ENCODE measurements at places on chromosomes 3 and 15.

- DNase-seq, result no peak
Observed at GRCh38 chr3:126873416-126873815, 109.5 kb upstream of the PLXNA1 start.

- no peak for DNase-seq
Observed at GRCh38 chr3:65277798-65278197, 590.0 kb upstream of the ADAMTS9 start.

DNA sequence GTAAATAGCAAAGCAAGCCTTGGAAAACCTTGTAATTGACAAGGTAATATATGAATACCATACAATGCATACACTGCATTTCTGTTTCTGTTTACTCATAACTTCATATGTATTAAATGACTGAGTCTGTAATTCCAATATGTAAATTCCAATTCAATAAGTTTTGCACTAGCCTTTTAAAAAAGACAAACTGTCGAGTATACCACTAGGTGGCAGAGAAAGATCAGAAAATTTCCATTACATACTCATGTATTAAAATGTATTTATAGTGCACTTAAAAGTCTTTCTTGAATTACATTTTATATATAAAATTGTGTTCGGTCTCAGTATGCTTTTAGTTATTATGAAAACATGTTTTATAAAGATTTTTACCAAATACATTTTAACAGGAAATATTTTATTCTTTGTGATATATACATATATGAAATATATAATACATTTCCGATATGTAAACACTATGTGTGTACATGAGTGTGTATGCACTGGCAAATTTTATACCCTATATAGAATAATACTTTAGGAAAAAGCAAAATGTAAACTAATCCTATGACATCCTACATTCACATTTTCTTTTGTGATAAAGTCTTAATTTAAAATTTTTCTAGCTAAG is 216.8 kb downstream of the VGLL3 start:
- peak; percentile 3 for DNase-seq

DNA sequence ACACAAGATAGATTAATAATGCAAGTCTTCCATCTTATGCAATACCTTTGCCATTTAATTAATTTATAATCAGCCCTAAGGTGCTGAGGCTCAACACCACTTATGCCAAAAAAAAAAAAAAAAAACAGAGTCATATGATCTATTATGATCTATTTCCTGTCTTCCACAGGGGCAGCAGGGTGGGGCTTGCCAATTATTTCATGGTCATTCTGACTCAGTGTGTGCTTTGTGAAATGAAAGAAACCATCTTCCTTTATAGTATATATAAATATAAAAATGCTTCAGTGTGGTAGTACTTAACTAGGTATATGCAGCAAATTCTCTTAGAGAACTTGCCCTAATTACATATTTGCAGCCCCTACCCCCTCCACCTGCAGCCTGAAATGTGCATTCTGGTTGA is 7.2 kb upstream of the RARB start:
- DNase-seq, result no peak

DNA sequence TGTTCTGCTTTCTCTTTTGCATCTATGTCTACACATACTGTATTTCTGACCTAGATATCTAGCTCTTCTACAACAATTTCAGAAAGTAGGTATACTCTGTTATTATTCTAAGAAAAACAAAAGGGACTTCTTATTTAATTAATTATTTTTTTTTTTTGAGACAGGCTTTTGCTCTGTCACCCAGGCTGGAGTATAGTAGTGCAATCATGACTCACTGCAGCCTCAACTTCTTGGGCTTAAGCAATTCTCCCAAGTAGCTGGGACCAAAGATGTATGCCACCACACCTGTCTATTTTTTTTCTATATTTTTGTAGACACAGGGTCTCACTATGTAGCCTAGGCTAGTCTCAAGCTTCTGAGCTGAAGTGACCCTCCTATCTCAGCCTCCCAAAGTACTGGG is 130.6 kb downstream of the MBNL1 start:
- no peak for DNase-seq

DNA sequence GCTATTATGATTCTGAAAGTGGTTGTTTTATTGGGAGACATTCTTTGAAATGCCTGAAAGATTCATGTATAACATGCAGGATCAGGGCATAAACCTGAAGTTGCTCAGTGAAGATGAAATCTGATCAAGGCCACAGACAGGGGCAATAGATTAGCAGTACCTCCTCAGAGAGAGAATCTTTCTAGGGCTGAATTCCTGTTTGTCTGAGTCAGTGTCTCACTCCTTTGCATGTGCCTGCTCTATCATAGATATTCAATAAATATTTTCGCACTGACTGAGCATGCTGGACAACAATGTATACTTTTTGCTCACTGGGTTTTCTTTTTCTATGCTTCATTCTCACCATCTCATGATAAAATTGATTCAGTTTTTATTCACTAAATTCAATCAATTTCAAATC is 49.8 kb upstream of the PFN2 start:
- DNase-seq, result no peak

DNA sequence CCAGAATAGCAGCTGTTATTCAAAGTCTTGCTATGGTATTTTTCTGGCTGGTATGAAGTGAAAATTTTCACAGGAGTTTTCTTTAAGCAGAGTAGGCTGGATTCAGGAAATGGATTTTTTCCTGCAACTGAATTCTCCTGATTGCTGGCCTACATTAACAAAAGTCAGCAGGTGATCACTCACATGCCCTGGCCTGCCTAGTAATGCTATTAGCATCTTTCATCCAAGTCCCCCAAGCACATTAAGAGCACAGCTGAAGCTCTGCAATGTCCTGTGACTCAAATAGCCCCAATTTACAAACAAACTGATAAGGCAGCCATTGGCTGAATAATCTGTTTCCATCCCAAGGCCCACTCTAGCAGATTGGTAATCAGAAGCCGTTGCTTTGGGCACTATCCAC is 688.3 kb upstream of the LMCD1 start:
- DNase-seq, result no peak

- DNase-seq, result no peak
Observed at GRCh38 chr15:98870788-98871187, 136.8 kb downstream of the PGPEP1L start.

DNA sequence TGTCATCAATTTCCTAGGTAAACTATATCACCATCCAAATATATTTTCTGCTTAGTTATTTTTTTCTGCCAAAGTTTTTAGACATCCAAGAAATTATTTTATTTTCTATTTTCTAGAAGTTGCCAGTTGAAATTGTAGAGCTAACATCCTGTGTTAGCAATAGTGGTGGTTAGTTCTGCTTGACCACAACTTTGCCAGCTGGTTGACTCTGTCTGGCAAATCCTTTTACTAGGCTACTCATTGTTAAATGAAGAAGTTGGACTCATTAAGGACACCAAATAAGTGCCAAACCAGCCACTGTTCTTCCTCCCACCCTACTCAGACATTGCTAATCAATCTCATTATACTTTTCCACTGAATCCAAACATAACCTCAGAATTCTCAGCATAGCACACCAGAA is 15.4 kb upstream of the CRBN start:
- DNase-seq, result no peak

GRCh38 chr3:20637729-20638128 is 451.7 kb upstream of the SGO1 start:
- no peak for DNase-seq

GRCh38 chr15:51181905-51182304 is 87.2 kb upstream of the TNFAIP8L3 start:
- DNase-seq, result no peak

DNA sequence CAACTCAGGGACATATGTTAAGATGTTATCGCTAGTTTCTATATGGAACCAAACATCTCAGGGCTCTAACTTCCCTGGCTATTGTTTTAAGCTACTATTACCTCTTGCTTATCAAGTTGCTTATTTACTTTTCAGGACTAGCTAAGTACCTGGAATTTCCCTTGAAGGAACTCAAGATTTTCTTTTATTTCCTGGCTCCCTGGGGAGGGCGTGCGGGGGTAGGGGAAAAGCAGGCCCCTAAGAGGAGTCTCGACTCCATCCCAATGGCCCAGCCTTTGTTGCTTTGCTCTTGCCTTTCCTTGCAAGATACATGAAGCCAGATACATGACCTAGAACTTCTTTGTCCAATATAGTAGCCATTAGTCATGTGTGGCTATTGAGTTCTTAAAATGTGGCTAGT is 76.9 kb upstream of the STXBP5L start:
- no peak for DNase-seq

GRCh38 chr3:81758275-81758674 is 3.2 kb downstream of the GBE1 start:
- no peak for DNase-seq

- DNase-seq, result no peak
Observed at GRCh38 chr15:62964251-62964650, 78.3 kb upstream of the TPM1 start.

DNA sequence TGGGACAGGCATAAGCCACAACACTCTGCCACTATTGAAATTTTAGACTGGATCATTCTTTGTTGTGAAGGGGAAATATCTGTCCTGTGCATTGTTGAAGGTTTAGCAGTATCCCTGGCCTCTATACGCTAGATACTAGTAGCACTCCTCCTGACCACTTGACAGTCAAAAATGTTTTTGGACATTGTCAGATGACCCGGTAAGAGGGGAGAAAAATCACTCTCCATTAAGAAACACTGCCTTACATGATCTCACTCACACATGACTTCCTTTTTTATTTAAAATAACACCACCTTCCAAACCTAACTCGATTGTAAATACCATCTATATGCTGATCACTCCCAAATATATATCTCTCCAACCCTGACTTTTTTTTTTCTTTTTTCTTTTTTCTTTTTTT is 15.3 kb upstream of the HLTF start:
- DNase-seq, result no peak

- DNase-seq, result no peak
Observed at GRCh38 chr3:119582178-119582577, 2.9 kb downstream of the ADPRH start.

GRCh38 chr15:98983334-98983733 is 24.3 kb downstream of the PGPEP1L start:
- peak; percentile 24 for DNase-seq

DNA sequence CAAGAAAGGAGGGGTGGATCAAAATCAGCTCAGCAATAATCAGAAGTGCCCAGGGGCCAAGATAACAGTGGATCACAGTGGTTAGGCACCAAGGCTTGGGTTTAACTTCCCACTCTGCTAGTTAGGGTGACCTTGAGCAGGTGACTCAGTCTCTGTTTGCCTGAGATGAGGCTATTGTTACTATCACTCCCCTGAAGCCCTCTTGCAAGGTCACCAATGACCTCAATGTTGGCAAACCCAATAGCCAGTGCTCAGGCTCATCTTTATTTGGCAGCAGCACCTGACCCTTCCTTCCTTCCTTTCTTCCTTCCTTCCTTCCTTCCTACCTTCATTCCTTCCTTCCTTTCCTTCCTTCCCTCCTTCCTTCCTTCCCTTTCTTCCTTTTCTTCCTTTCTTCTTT is 102.4 kb upstream of the HACD2 start:
- DNase-seq, result no peak

DNA sequence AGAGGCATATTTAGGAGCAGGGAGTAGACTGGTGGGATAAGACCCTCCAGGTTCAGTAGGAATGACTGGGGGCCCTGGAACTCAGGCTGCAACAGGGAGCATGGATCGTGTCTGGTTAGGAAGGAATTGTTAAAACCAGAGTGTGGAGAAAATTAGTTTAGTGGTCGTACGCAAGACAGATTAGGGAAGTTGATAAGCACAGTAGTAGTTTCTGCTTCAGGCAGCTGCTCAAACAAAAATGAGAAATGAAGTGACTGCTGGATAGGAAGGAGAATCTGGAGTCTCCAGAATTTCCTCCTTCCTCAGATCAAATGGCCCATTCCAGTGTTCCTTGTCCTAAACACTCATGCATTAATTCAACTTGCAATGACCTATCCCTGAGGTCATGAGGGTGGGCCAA is 11.2 kb downstream of the MYD88 start:
- DNase-seq, result no peak

DNA sequence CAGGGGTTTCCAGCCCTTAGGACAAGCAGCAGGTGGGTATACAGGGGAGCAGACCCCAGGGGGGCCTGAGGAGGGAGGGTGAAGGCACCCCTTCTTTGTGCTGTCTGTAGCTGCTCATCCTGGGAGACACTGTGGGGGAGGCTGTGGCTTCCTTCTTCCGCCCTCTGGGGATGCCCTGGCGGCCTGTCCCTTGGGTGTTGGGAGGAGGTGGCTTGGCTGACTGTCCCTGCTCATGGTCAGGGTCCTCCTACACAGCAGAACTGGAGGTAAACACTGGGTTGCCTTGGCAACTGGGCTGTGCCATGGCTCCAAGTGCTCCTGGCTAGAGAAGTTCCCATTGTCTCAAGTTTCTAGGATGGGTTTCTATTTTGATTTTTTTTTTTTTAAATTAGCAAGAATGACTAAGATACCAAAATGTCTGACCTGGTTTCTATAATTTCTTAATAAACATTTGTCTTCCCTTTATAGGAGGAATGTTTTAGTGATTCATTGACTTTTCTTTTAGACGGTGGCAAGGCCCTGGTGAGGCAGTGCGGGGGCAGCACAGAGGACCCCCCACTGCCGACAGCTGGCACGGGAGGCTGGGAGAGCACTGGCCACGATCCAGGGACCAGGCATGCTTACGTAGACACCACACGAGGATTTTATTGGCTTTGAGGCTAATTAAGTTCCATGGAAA is 12.4 kb downstream of the KLF13 start:
- peak; percentile 12 for DNase-seq

GRCh38 chr3:71389911-71390573 is 193.5 kb downstream of the FOXP1 start:
- DNase-seq, result no peak
